GM12864 (cell line): ENCODE measurements at places on chromosomes 5 and 9.

GRCh38 chr5:158152136-158152535, 293.2 kb upstream of the CLINT1 start:
- no peak for DNase-seq

GRCh38 chr5:150642567-150642927, 2.1 kb downstream of the SYNPO start:
- no peak for DNase-seq

- no peak for DNase-seq
Observed at GRCh38 chr9:135945969-135946368, 15.2 kb downstream of the UBAC1 start.

DNA sequence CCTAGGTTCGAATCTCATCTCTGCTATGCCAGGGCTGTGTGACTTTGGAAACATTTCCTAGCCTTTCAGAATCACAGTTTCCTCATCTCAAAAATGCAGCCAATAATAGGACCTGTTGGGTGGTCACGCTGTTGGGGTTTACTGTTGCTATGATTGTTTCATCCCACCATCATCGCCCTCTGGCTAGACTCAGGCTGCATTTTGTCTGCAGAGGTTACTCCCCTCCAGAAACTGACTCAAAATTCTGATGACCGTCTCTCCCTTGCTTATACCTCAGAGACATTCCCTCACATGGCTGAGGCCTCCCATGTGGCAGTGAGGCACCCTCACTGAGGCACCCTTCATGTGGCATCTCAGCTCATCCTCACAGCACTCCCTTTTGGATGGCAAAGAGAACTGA, 61.6 kb downstream of the COL27A1 start:
- DNase-seq: no peak

DNA sequence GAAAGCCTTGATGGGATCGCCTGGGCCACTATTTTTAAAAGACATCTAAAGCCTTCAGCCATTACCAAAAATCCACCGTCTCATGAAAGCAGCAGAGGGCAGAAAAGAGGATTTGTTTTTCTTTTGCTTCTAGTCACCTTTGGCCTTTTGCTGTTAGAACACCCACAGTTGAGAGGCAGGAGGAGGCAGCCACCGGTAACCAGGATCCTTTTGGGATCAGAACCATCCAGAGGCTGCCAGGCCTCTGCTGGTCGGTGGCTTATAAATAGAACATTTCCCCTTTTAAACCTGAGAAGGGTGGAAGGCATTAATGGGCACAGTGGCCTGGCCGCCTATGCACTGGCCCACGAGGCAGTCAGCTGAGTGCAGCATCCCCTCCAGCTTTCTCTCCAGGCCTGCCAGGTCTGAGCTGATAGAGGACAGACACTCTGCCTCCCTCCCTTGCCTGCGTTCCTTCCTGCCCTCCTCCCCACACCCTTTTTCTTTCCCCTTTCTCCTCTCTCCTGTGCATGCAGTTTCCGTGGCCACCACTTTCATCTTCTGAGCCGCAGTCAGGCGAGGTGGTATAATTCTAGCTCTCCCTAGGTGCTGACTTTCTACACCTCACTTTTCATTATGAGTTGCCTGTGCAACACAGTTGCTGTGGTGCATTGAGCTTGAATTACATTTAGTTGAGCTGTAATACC, 253.4 kb downstream of the ARHGAP26 start:
- peak; percentile 71 for DNase-seq

DNA sequence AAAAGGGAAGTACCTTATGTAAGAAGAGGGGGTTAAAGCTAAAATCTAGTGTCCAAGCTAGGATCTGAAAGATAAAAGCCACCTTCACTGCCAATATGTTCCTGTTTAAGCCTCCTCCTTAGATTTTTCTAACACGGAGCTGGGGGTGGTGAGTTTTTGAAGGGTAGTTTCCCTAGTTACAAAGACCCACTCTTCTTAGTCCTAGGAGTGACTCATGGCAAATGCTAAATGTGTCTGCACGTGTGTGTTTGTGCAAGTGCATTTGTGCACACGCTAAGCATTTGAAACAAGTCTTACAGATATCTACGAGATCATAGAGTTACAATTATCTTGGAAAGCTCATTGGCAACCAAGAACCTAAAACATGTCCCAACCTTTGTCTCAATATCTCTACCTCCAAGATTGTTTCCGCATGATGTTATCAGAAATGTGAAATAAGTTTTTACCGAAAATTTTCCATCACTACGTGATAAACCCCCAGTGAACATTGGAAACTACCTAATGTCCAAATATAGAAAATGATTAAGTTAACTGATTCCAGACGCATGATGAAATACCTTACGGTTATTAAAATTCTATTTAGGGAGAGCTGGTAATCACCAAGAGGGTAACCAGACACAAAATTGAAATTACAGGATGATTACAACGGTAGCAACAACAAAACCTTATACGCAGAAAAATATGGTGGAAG, 78.0 kb upstream of the HRH2 start:
- DNase-seq: no peak

DNA sequence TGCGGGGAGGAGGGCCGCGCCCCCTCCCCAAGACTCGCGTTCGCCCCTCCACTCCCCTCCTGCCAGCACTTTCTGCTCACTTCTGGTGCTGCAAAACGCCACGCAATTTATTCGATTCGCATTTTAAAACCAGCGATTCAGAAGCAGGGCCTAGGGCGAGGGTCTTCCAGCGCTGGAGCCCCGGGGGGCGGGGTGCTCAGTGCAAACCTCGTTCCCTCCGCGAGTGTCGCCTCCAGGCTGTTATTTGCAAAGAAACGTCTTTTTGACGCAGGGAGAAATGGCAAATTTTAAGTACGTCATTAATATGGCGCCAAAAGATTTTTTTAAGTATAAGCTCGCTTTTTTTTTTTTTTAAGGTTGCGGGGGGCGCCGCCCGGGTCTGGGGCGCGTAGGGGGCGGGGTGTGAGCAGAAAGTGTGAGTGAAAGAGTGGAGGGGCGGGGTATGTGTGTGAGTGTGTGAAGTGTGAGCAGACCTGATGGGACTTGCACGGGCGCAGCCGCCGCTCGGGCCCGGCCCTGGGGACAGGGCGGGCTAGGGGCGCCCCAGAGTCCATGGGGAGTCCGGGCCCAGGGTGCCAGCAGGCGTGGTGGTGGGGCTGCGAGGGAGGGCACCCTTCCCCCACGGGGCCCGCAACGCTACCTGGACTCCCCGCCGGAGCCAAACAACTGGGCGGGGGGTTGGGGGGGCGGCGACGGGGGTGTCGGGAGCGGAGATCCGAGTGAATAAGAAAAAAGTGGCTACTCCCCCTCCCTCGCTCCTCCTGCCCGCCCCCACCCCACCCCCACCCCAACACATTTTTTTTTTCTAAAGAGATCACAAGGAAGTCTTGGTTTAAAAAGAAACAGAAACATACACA, at the start of gene JADE2:
Gene JADE2 (plus strand): TSS at position 845 of the 857 bp plus-strand sequence. CDS start 10,188 bp downstream, outside the sequence.
- no peak for DNase-seq

GRCh38 chr5:9670371-9670770, 40.2 kb upstream of the TAS2R1 start:
- DNase-seq: no peak

GRCh38 chr5:129046151-129046550, 48.4 kb upstream of the ISOC1 start:
- DNase-seq: no peak

DNA sequence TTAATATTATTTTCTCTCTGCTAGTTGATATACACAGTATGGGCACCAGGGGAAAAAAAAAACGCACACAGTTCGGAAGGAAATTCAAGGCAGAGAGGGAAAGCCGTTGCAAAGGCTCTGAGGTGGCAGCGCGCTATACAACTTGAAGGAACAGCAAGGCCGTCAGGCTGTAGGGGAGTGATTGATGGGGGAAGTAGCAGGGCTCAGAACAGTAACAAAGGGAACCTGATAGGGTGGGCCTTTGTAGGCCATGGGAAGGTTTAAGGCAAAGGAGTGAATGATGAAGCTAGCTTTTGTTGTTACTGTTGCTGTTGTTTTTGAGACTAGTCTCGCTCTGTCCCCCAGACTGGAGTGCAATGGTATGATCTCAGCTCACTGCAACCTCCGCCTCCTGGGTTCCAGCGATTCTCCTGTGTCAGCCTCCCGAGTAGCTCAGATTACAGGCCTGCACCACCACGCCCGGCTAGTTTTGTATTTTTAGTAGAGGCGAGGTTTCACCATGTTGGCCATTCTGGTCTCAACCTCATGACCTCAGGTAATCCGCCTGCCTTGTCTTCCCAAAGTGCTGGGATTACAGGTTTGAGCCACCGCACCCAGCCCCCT, 27.0 kb downstream of the AQP7 start:
- no peak for DNase-seq

DNA sequence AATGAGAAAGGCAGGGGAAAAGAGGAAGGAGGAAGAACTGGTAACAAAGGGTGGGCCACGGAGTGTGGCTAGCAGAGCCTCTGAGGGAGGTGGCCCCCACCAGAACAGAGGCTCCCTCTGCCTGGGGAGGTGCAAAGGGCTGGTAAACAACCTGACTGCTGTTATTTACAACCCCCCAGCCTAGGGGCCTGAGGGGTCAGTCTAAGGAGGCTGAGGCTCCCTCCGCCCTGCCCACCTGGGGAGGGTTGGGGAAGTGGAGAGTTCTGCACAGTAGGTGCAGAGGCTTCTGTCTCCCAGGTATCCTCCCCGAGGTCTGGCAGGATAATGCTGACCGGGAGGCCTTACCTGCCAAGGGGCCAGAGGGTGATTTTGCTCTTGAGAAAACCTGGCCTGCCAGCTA, 35.6 kb upstream of the SMU1 start:
- DNase-seq: no peak

DNA sequence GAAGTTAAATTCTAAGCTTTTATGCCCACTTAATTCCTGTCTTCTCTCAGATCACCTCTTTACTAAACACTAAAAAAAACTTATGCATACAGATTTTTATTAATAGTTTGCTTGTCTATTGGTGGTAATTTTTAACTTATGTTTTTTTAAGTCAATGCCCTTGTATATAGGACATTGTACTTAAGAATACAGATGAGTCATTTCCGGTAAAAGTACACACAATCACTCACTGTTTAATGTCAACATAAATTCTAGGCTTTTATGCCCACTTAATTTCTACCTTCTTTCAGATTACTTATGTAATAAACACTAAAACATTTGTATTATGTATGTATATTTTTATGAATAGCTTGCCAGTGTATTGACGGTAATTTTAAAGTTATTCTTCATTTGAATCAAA, 872.8 kb upstream of the CDH9 start:
- DNase-seq: no peak

- DNase-seq: no peak
Observed at GRCh38 chr9:33860200-33860871, 43.4 kb downstream of the UBE2R2 start.

GRCh38 chr5:1883120-1883924, 597 bp upstream of the IRX4 start:
- DNase-seq: no peak

DNA sequence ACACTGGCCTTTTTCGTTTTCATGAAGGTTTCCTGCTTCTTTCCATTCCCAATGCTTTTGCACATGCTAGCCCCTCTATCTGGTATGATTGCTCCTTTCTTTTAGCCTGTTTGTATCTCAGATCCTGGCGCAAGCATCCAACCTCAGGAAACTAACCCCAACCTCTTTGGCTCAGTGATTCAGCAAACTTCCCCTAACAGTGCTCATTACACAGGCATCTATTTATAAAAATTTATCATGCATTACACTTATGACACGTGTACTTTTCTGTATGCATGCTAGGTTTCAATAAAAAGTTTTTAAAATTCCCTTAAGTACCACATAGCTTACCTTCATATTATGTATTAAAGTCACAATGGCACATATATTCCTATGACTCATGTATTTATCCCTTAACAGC, 218.9 kb downstream of the EPB41L4A start:
- DNase-seq: no peak

DNA sequence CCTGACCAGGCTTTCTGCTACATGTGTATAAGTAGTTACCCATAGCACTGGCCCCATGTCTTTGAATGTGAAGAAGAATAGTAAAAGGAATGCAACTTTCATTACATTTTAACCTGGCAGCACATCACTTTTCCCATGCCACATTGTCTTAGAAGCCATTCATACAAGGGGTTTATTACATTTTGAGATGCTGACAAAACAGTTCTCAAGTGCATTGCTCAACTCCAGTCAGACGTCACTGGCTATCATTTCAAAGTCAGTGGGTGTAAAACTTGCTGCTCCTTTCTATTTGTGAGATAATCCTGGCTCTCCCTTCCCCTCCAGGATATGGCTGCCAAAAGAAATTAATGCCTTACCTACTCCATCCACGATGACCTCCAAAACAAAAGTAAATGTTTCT, 97.0 kb upstream of the VCAN start:
- DNase-seq: no peak

DNA sequence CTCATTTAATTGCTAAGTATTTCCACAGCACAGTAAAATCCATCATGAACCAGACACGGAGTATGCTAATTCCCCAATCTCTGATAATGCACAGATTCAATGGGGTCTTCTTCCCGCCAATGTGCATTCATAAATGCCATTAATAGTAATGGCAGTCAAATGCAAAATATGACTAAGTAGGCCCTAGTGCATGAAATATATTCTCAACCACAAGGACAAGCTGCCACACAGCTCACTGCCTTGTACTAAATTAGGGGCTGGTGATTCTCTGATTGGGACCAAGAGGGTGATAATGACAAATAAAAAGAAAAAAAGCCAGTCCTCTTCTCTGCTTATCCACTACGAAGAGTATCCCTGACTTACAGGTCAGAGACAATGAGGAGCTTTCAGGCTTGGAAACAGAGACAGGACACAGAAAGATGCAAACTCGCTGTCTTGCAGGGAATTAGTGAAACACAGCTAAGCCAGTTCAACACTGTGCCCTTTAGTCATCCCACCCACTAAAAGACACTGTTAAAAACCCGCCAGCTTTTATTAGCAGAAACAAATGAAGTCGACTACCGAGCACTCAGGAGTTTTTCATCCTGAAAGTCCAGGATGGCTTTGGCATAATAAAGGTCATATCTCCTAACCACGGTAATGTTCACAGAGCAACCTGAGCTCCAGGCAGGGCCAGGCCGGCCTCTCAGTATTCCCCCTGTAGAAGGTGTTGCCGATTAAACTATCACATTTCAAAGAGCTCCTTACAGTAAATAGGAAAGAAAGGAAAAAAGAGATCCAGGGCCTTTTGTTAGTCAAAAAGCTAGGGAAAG, 148.1 kb downstream of the EBF1 start:
- no peak for DNase-seq

GRCh38 chr5:116423587-116424257, 150.9 kb downstream of the SEMA6A start:
- DNase-seq: no peak

DNA sequence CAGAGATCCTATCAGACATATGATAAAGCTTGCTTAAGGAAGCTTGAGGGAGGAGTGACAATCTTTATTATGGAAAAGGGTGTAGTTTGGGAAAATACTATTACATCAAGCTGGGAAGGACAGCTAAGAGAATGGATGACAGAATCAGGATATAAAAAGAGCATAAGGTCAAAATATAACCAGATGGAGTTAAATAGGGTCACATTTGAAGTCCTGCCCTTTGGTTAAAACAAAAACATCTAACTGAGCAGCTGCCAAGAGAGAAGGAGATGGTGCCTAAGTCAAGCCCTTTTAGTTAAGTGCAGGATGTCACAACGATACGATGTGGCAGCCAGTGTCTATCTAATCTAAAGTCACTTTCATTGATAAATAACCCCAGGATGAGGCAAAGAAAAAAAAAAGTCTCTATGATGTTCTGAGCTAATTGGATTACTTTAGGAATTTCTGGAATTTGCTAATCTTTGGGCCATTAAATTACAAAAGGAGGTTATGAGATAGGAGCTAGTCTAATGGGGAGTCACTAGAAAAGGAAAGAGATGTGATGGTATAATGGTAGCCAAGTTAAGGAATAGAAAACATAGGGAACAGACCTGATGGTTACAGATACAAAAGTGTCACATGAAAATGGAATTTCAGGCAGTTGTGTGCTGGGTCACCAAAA, 365.2 kb downstream of the PDE4D start:
- no peak for DNase-seq
